Calu3 (cell line): ENCODE measurements at places on chromosomes 1 and 21. TPM values are rescaled to one million over a fixed set of nuclear protein-coding genes. Genes with fewer than 3 reads are reported as not detected.

GRCh38 chr1:205199931-205200299, 11.6 kb downstream of the DSTYK start:
- DNase-seq = no peak

DNA sequence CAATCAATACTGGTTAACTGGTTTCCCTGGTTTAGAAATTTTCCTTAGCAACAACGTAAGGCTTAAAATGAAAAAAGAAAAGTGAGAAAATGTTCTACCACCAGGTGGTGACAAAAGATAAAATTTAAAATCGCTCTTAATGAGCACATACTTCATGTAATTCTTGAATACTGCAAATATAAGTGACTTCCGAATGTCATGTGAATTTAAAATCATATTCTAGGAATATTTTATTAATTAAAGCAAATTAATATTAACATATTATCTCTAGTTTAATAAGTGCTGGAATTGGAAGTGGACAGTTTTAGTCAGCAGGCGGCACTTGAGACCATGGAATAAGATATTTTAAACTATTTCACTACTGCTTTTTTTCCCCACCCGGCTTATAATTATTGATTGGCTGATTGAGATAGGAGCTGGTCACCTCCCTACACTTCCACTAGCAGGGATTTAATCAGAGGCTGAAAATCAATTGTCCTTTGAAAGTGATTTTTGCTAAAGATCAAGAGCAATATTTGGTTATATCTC, 5.0 kb upstream of the ADAMTS1 start:
- DNase-seq = no peak

GRCh38 chr1:119651133-119651532, 3.1 kb upstream of the ZNF697 start:
- no peak for DNase-seq

DNA sequence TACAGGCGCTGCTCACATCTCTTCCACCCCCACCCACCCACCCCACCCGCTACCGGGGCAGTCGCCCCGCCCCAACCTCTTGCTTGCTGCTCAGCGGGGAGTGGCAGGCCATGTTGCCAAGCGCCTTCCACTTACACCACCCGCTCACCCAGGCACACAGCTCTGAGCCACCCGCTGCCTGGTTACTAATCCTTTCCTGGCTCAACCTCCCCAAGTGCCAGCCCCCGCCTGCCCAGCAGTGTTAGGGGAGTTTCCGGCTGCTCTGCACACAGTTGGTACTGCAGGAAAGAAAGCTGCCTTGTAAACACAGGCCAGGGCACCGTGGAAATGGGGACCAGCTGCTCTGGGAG, 56.2 kb downstream of the LACTBL1 start:
- no peak for DNase-seq

METTL25B gene
- total RNA-seq = 52.7 and 63.8 TPM in 2 replicates

- no peak for DNase-seq
Measured at GRCh38 chr1:31576743-31577455, 584 bp downstream of the TINAGL1 start.

DNA sequence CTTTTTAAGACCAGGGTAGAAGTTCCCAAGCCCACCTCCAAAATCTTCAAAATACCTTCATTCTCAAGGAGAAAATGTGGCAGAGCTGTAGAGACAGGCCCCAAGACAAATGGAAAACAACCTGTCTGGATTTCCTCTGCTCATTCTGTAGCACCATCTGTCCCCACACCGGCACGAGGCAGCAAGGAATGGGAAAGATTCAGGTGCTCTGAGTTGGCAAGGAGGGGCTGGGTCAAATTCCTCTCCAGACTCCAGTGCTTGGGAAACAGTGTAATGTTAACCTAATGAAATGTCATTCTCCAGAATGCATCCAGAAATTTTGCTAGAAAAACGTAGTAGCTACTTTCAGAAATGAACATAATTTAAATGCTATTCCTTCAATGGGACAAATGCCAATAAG, 9.3 kb downstream of the PABPC4 start:
- DNase-seq = no peak

DNA sequence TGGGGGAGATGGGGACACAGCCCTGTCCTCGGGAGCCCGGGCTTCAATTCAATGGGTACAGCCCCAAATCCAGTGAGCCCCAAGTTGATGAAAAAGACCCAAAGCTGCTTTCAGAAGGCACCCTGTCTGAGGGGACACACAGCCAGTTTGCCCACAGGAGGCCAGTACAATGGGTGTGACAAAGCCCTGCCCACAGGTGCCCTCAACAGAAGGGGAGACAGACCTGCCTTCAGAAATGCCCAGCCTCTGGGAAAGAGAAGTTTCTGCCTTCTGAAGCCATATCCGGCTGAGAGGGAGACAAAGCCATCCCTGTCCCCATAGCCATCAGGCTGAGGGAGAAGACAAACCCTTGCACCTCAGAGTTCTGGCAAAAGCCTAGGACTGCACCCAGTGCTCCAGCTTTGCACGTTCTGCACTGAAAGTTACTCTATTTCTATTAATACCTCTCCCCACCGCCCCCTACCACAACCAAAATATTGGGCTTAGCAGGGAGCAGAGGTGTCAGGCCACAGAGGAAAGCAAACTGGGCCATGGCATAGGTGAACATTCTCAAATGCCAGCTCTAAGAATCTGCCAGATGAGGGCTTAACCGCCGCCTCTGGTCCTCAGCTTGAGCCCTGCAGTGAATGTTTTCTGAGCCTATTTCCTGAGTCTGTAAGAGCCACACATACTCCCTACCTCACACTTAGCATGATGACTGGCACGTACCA, 18.0 kb upstream of the PTAFR start:
- DNase-seq = no peak

- DNase-seq = no peak
Measured at GRCh38 chr1:246306415-246307037, 200.6 kb downstream of the SMYD3 start.

FHL3 gene
- total RNA-seq = 16.9 and 20.4 TPM in 2 replicates

DNA sequence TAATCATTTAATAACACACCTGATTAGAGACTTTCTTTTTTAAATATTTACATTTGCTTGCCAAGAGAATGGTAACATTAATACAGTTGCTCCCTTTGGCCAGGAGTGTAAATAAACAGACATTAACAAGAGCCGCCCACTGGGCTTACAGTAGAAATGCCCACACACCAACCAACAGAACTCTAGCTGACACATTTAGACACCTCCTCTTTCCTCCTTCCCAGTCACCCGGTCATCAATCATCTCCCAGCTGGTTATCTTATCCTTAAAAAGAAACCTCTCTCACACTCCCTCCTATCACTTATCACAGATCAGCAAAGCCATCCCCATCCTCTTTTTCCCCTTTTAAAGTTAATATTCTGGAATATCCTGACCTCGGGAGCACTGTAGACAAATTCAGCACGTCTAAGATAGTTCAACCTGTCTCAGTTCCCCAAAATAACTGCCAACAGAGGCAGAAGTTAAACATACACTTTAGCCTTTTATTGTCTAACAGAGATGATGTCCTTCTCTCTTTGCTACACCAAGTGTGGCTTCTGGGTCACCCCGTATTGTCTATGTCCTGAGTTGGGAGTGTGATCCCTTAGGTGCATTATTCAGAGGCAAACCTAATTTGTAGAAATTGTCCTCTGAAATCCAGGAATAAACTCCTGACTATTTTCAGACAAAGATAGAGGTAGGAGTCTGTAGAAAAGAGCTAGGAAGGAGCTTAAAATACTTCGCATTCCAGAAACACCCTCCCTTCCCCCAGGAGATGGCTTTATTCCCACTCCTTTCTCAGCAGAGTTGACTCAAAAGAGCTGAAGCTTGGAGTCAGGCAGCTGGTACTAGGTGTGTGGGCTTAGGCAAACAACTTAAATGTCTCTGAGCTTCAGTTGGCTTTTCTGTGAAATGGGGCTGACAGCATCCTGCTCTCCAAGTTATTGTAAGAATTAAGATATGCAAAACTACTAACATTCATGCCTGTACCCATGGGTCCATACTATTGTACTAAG, 8.8 kb downstream of the MYCL start:
- peak; percentile 24 for DNase-seq

GPR37L1 gene
- total RNA-seq = 0.12 and 0.22 TPM in 2 replicates

BMP8A gene
- total RNA-seq = 0.24 and 0.40 TPM in 2 replicates

DNA sequence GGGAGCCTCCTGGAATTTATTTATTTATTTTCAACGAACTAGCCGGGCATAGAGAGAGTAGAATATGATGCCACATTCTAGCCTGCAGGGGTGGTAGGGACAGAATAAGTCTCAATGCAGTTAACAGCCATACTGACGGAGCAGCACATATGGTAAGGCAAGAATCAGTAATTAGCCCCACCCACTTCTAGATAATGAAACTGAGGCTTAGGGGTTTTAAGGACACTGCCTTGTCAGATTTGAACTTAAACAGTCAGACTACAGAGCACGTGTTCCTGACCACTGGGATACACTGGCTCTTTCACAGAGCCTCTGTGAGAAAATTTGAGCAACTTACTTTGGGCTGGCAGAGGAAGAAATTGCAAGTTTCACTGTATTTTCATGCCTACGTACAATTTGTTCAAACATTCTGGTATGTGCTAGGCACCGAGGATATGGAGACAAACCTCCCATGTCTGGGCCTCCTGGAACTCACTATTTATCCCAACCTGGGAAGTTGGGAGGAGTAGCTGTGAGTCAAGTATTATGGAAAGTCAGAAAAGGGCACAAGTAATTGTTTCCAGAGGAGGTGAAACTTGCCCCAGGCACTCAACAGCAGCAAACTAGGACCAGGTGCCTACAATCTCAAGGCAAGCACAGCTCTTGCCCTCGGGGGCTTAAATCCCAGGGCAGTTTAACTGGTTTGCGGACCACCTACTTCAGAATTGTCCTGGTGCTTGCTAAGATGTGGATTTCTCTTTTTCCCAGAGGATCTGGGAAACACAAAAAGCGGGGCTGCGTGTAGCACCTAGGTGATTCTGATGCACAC, 1.6 kb upstream of the CLIC4 start:
- no peak for DNase-seq
